Panc1 (cell line): ENCODE measurements at places on chromosomes 3 and 15. TPM values are rescaled to one million over a fixed set of nuclear protein-coding genes. Genes with fewer than 3 reads are reported as not detected.

GRCh38 chr15:48469271-48469670 is 138.0 kb downstream of the DUT start:
- DNase-seq = no peak

Gene LMLN
- total RNA-seq = 21.8 TPM

Gene SUCNR1
- not detected for total RNA-seq

GRCh38 chr3:47803480-47804025 is 615 bp downstream of the DHX30 start:
- DNase-seq = no peak

- no peak for DNase-seq
These were observed 390.5 kb downstream of the GABRG3 start for GRCh38 chr15:27361438-27361837.

DNA sequence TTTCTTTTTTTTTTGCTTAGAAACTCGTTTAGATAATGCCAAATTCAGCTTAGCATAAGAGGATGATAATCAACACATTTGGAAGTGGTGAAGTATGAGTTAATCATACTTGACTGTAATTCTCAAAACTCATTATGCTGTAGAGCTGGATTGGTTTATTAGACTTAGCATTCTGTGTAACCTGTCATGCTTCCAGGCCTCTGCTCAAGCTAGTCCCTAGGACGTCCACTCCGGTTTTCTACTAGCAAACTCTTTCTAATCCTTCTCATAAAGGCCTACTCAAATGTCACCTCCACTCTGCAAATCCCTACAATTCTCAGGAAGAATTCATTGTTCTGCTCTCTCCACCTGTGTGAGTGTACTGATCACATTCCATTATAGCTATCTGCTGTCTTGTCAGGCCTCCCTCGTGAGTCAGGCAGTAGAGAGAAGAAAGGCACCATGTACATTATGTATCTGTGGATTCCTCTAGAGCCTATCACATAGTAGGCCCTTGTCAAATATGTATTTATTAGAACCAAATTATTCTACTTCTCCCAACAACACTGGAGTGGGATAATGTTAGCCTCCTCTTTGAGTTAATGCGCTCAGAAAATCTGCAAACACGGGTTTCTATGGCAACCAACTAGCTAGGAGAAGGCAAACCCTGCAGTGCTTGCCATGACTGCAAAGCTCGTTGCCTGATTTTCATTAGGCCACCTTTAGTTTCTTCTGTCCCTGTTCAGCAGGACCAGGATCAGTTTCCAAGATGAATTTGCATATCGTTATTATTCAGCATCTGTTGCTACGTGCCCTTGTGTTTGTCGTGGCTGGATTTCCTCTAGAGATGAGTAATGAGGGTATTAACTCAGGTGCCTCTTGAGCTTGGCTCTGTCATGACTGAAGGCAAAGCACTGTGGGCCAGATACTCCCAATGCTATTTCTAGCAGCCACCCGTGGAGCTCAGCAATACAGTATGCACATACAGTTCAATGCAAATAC is 30.7 kb downstream of the ATP13A5 start:
- DNase-seq = no peak

GRCh38 chr3:171396048-171396447 is 64.2 kb downstream of the TNIK start:
- no peak for DNase-seq

GRCh38 chr15:93954985-93955571 is 276.3 kb upstream of the MCTP2 start:
- DNase-seq = no peak

- no peak for DNase-seq
These were observed 1.2 kb upstream of the TCAIM start for GRCh38 chr3:44337248-44337785.

Gene LTK
- total RNA-seq = not detected

- no peak for DNase-seq
These were observed 6.7 kb downstream of the PLIN1 start for GRCh38 chr15:89672221-89673164.

- DNase-seq = no peak
These were observed 58.9 kb downstream of the MYO1E start for GRCh38 chr15:59313641-59314332.

Gene EPB42
- total RNA-seq = 0.10 TPM

Gene ALPK3
- 1.0 TPM for total RNA-seq

Gene SLC7A14
- total RNA-seq = not detected

- DNase-seq = no peak
These were observed 4.6 kb downstream of the SNRK start for GRCh38 chr3:43290956-43291355.

DNA sequence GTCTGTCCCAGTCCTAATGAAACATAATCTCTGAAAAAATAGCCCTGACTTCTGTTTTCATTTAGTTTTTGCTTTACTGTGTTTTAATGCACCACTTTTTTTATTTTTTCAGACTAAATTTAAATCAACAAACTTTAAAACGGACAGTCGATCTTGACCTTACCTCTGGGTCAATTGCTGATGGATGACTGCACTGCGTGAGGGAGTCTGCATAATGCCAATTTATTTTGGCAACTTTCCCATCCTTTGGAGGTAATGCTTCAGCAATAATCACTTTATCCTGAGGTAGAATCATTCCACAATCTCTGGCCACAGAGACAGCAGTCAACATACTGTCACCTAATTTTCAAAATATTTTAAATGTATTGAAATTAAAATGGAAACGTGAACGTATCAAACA is 32.5 kb upstream of the GP5 start:
- DNase-seq = no peak

DNA sequence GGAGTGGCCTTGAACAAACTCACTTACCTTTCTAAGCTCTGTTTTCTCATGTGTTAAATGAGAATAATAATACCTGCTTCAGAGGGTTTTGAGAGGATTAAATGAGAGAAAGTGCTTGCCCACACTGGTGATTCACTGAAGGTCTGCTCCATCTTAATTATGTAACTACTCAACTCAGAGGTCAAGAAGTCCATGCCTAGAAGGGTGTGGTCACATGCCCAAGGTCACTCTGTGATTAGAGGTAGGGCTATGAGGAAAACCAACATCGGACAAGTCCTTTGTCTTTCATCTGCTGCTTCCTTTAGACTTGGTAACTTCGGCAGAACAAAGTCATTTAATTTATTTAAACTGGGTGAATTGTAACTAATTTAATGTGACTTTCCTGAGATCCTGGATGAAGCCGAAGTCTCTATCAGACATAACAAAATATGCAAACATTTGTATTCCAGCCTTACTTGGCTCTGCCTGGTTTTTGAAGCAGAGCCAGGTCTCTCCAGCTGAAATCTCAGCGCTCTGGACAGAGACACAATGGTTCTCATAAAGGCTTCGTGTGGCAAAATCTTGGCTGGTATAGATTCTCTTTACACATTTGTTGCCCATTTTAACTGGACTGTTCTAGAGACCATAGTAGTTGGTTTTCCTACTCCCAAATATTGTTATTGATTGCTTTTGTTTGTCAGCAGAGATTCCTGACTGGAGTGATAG is 3.0 kb downstream of the CHRNA7 start:
- DNase-seq = no peak

Gene DNASE1L3
- not detected for total RNA-seq

Gene SMAD6
- 45.9 TPM for total RNA-seq

GRCh38 chr15:43314171-43314570 is 16.2 kb downstream of the LCMT2 start:
- no peak for DNase-seq
